Stimulated activated CD4-positive, alpha-beta T cell treated with anti-CD3 and anti-CD28 coated beads, Interleukin-1b, Interleukin-23, amount 100 ng/mL, for 4 hours (primary cell): ENCODE measurements at places on chromosomes 13 and 19.

GRCh38 chr13:100828226-100828625 lies 153.6 kb upstream of the TMTC4 start:
- no peak for DNase-seq

- no peak for DNase-seq
These were observed 62.1 kb upstream of the FREM2 start for GRCh38 chr13:38624822-38625221.

GRCh38 chr13:80086304-80086721 lies 254.6 kb downstream of the SPRY2 start:
- no peak for DNase-seq

- DNase-seq, result peak; percentile 44
These were observed 7.7 kb downstream of the NDUFB7 start for GRCh38 chr19:14563989-14564651.
